ENCODE measurements at places on chromosomes 1 and 21.

DNA sequence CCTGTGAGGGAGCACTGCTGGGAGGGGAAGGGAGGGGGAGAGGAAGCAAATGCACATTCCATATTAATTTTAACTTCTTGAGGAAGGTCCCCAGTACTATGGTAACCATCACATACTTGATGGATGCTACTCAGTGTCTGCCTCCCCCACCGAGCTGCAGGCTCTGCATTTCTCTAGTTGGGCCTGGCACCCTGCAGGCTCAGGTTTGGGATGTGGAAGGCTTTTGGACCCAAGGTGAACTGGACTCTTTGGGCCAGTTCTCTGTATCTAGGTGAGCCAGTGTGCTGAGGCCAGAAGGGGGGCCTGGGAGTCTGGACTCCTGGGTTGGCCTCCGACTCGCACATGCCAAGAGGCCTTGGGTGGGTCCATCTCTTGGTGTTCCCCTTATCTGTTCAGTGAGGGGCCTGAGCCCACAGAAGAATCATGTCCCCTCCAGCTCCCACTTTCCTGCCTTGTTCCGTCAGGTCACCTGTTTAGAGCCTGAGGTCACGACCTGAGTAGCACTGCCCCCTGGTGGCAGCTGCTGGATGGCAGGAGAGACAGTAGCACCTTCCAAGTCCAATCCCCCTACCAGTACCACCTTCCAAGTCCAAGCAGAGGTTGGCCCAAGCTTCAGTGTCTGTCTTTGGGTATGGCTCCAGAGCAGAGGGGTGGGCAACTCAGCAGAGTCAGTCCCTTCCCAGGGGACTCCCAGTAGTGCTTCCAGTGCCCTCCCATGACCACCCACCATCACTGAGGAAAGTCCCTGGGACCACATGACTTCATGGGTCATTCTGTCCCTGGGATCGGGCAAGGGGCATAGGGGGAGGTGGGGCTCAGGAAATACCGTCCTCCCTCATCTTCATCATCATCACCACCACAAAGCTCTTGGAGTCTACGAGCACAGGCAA, 241.8 kb downstream of the TRABD2B start:
- DNase-seq, result peak; percentile 7

DNA sequence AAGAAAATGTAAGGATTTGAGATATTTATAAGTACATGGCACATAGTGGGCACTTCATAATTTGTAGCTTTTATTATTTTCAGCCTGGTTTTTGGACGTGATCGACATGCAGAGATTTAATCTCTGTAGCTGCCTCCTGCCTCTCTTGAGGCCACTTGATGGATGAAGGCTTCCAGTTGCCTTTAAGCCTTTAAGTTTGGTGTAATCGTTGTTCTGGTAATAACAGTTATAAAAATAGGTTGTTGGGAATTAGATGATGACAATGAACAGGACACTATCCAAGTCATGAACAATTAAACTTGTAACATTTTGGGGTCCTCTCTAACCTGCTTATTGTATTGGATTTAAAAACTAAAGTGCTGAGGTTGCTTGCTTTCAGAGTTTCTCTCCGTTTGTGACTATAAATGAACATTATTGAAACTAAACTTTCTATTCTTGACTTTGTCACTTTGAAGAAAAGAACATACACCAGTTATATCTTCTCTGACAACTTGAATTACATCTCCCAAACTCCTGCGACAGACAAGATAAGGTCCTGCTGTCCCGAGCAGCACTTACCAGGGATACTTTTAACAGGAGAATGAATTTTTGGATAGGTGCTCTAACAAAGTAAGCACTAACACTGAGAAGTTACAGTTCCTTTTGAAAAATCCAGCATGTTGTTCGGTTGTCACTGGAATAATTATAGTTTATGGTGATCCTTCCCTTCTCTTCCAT, 295.0 kb downstream of the NFIA start:
- DNase-seq, result no peak

DNA sequence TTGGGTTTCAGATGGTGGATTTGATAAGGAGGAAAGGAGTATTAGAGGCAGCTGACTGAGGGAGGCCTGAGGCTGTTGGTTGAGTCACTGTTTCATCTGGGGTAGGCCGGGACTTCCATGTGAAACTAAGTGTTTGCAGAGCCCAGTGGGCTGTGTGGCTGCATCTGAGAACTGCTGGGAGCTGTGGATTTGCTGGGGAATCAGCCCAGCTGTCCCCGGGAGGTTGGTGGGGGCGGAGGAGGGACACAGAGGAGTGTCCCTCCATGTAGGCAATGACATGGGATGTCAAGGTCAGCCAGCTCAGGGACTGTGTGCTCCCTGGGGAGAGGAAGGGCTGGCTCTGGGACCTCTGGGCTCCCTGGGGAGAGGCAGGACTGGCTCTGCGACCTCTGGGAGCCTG, 36.4 kb downstream of the SLC2A7 start:
- DNase-seq, result no peak

- no peak for DNase-seq
Measured at GRCh38 chr1:180166436-180166800, 11.7 kb downstream of the QSOX1 start.

DNA sequence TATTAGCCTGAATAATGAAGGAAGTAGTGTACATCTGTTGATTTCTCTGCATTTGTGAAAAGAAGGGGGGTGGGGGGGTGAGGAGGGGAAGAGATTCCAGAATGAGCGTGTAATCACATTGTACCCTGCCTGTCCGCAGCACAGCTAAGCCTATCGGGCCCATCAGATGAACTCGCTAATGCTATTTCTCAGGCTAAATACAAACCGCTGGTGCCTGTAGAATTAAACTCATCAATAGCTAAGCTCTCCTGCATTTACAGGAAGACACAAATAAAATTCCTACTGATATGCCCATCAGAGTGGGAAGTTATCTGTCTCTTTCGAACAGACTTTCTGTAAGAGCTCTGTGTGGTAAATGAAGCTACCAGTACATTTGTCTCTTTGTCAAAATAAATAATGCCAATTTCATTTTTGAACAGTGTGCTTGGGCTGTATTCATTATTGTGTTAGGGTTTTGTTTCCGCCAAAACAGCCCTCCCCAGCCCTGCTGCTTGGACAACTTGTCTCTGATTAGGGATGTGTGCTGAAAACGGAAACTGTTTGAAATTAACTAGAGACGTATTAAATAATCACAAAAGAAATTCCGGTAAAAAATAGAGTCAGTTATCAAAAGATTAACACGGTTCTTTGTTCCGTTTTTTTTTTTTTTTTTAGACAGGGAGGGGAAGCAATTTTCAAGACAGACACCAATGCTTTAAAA, 305.4 kb downstream of the TTLL7 start:
- no peak for DNase-seq

- no peak for DNase-seq
Measured at GRCh38 chr1:234863551-234863971, 253.6 kb upstream of the IRF2BP2 start.

- DNase-seq, result peak; percentile 21
Measured at GRCh38 chr1:86704972-86705664, 742 bp downstream of the SH3GLB1 start.

GRCh38 chr1:107976836-107977235, 11.9 kb upstream of the VAV3 start:
- no peak for DNase-seq

DNA sequence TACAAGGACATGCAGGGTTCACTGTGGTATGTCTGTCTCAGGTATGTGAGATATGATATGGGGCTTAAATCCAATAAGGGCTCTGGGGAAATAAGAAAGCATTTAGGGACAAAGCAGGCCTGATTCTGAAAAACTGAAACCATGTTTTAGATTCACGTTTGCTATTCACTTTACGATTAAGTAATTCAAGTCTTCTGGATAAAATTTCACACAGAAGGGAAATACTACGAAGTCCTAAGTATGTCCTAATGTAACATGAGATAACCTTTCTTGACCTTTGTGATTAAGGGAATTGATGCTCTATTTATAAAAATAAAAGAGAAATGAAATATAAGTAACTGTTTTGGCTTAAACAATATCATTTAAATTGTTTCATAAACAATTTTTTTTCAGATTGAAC, 55.4 kb downstream of the HNRNPR start:
- no peak for DNase-seq

DNA sequence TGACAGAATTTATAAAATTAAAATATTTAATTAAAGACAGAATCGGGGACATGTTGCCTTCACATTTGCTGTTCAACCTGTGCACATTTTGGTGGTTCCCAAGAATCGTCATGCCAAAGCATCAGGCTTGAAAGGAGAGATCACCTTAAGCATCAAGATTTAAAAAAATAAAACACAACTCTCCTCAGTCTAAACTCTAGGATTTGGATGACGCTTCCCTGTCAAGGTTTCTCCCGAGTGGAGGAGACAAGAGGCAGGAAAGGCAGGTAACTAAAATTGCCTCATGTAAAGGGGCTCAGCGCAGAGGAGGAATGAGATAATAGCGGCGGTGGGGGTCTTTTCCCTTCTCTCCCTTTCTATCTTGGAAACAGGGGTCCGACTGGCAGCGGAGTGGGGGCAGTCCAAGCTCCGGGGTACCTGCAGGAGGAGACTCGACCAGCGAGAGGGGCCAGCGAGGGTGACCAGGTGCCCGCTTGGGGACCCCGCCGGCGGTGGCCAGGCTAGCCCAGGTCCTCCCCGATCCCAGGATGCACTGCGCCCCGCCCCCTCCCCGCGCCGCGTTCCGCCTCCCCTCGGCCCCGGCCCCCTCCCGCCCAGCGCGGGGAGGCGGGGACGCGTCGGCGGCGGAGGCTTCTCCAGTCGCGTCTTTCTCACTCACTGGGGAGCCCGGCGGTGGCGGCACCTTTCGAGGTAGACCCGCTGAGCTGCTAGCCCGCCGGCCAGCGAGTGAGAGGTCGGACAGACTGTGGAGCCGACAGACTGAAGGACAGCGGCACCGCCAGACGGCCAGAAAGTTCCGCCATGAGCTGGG, at the start of gene FNBP1L:
Gene FNBP1L (plus strand): TSS at position 638 of the 811 bp plus-strand sequence. CDS start 164 bp downstream, at position 802.
- peak; percentile 46 for DNase-seq

DNA sequence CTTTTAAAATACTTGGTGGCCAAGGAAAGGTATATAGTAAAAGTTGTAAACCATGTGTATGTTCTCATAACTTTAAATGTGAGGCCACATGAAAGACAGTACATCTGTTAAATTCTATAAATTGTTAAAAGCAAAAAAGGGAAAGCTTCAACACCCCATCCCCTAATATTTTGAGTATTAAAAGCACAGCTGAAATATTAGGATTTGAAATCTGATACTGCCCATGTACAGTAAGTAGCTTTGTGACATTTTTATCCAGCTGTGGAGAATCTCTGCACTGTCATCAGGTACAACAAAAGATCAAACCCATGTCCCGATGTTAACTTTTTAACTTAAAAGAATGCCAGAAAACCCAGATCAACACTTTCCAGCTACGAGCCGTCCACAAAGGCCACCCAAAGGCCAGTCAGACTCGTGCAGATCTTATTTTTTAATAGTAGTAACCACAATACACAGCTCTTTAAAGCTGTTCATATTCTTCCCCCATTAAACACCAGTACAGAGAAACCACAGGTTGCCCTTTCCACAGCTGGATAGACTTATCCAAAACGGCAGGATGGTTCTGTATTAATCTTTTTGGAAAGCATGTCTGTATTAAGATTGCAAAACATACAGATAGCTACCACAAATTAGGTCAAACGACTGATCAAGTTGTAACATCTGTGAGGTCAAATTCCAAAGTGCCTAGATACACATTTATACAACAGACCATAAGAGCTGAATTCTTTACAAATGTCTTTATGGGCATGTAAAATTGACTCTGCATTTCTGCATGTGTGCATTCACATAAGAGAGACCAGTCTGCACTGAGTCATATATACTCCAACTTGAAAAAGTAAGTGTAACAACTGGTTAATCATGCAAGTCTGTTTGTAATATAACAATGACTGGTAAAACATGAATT, 5.2 kb downstream of the IRF2BP2 start:
- DNase-seq, result no peak

DNA sequence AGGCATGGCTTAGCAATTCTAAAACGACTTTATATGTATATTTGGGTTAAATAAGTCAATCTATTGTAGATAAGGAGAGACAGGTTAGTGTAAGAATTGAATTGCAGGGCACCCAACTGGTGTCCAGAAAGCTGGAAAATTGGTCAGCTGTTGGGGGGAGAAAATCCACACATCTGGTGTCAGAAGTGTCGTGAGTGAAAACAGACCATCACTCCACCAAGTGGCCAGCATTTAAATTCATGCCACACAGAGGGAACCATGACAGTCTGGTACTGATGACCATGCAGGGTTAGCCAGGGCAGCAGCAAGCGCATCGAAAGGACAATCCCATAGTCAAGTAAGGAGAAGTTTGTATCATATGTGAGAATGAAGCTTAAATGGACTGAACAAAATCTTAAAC, 11.7 kb downstream of the LAX1 start:
- no peak for DNase-seq

DNA sequence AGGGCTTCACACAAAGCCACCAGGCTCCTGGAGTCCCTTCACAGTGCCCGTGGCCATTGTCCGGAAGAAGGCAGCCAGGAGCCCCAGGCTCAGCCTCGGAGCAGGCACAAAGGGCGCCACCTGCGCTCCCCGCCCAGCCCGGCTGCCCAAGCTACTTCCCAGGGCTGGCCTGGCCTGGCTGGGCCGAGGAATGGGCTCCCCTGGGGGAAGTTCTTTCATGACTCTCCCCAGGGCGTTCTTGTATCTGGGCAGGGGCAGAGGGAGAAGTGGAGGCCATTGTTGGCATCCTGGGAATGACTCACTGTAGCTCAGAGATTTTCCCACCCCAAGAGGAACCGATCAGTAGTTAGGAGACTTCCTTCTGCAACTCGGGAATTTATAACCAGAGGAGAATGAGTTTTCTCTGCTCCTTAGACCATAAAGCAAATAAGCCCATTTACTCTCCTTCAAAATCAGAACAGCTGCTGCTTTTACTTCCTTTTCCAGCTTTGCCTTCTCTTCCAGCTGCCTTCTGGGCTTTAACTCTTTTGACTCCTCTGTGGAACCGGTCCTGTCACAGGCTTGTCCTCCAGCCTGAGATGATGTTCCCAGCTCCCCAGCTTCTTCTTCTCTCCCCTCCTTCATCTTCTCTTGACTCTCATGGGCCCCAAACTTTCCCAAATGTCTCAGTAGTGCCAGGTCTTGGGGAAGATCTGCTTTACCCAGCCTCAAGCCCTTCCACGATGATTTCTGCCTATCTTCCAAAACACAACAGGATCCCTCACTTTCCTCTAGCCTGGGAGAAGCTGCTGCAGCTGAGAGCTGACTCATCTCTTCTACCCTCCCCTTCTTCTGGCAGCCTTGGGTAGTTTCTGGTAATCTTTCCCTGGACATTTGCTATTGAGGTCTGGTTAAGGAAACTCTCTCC, 118.7 kb upstream of the CD34 start:
- no peak for DNase-seq

- no peak for DNase-seq
Measured at GRCh38 chr21:27480841-27481261, 514.0 kb upstream of the ADAMTS5 start.

- no peak for DNase-seq
Measured at GRCh38 chr1:43440358-43440757, 13.4 kb downstream of the HYI start.

- no peak for DNase-seq
Measured at GRCh38 chr1:52152572-52152971, 10.7 kb downstream of the ZFYVE9 start.
